Stimulated activated CD4-positive, alpha-beta T cell treated with anti-CD3 and anti-CD28 coated beads, TNF-alpha, amount 100 ng/mL, for 4 hours (primary cell): ENCODE measurements at places on chromosomes 1 and 21.

- DNase-seq = no peak
Measured at GRCh38 chr1:214234635-214235025, 46.3 kb upstream of the SMYD2 start.

GRCh38 chr1:51253691-51254090, 17.6 kb downstream of the RNF11 start:
- no peak for DNase-seq

DNA sequence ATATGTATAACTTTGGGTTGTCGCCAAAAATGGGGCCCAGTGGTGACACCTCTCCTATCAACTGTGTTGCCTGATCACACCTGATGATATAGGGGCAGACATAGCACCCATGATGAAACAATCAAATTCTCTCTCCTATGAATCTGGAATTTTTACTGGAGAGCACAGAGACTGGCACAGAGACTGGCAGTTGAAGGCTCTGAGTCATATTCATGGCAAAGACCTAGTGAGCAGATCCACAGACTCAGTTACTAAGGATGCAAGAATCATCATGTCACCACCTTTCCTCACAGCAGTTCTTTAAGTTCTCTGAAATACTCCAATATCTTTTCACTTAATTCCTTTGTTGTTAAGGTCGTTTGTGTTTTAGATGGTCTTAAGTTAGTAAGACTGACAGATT, 60.0 kb downstream of the APCS start:
- no peak for DNase-seq

DNA sequence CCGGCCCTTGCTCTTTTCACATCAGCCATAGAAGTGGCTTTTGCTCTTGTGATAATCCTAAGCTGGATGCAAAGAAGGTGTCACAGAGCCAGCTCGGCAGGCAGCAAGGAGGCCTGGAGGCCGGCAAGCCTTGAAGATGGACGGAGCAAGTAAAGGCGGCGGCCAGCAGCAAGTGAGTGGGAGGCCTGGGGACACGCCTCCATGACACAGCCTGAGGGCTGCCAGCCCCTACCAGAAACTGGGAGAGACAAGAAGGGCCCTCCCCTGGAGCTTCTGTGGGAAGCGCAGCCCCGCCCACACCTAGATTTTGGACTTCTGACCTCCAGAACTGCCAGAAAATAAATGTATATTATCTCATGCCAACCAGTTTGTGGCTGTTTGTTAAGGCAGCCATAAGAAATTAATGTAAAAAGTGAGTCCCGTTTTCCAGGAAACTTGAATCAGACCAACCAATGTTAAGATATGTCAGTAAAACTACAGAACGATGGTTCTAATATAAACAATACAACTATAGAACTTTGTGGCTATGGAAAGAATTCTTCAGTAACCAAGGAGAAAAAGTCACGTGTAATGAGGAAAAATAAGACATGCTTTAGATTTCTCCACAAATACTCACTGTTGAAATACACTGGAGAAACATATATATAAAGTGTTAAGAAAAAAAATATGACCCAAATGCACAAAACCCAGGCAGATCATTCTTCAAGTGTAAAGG, 49.9 kb downstream of the BACE2 start:
- no peak for DNase-seq

GRCh38 chr1:29974316-29974724, 738.0 kb downstream of the PTPRU start:
- DNase-seq = no peak

DNA sequence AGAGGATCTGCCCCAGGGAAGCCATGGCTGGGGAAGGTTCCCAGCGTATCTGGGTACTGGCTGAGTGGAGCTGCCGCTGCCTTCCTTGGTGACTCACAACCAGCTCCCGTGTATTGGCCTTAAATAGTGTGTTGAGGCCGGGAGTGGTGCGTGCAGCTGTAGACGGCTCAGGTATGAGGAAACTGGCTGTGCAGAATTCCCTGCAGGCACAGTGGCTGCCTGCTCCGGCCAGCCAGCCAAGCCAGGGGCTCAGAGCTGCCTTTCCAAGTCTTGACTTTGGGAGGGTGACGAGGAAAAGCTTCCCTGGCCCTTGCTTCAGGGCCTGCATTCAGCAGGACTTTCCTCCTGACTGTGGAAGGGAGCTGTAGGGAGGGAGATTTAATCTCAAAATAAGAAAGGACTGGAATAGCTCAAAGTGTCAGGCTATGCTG, at the start of gene VTCN1:
TSS of gene VTCN1 (minus strand) at position 97 of the 431 bp plus-strand sequence. CDS start at position 25, 72 bp downstream.
- no peak for DNase-seq

- no peak for DNase-seq
Measured at GRCh38 chr1:206685769-206686477, 1.2 kb downstream of the MAPKAPK2 start.

- DNase-seq = no peak
Measured at GRCh38 chr1:210692796-210693195, 364.1 kb downstream of the HHAT start.

GRCh38 chr1:201229095-201229494, 38.5 kb downstream of the IGFN1 start:
- no peak for DNase-seq

DNA sequence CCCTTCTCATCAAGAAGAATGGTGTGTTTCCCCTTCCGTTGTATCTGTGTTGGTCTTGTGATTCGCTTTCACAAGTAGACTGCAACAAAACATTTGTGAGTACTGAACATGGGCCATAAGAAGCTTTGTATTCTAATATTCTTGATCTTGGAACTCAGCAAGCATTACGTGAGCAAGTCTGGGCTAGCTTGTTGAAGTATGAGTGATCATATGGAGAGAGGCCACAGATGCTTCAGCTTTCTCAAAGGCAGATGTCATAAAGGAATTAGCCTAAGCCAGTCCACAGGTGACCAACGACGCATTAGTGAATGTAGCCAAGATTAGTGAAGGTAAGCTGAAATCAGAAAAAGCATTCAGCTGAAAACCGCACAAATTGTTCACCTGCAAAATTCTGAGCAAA, 609.6 kb upstream of the NEGR1 start:
- no peak for DNase-seq

DNA sequence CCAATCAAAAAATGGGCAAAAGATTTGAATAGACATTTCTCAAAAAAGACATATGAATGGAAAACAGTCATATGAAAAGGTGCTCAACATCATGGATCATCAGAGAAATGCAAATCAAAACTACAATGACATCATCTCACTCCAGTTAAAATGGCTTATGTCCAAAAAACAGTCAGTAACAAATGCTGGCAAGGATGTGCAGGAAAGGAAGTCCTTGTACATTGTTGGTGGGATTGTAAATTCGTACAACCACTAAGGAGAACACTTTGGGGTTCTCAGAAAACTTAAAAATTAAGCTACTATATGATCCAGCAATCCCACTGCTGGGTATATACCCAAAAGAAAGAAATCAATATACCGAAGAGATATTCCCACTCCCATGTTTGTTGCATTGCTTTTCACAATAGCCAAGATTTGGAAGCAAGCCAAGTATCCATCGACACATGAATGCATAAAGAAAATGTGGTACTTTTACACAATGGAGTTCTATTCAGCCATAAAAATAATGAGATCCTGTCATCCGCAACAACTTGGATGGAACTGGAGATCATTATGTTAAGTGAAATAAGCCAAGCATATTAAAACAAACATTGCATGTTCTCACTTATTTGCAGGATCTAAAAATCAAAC, 17.9 kb downstream of the GBP5 start:
- DNase-seq = no peak

GRCh38 chr1:207838156-207839082, 72.5 kb downstream of the CD34 start:
- no peak for DNase-seq

DNA sequence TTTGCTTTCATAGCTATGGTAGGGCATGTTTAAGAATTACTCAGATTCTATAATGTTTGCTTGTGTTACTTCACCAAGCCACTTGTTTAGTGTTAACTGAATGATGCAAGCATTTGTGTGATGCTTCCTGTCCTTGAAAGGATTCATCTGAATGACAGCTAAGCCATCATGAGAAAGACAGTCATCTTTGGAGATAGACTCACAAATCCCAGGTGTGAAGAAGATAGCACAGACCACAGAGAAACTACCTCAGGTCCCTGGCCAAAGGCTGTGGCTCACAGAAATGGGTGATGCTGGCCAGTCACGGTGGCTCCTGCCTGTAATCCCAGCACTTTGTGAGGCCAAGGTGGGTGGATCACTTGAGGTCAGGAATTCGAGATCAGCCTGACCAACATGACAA, 321.4 kb downstream of the DPYD start:
- no peak for DNase-seq

- DNase-seq = no peak
Measured at GRCh38 chr1:118338936-118339335, 153.9 kb upstream of the SPAG17 start.

DNA sequence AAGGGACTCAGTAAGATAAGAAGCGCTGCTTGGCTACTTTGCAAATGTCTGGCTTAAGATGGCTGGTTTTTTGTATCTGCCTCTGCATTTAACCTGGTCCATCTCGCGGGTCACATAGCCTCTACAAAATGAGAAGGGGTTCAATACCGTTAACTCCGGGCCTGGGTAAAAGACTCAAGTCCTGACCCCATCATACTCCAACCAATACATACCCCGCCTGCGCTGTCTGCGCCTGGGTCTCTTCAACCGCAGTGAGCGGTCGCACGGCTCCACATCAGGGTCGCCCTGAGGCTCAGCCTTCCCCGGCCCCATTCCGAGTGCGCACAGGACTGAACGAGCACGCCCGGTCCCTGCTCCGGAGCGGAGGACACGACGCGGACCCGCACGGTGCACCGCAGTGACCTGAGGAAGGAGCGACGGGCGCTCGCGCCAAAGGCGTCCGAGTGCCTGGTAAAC, 558 bp upstream of the PGD start:
- no peak for DNase-seq

DNA sequence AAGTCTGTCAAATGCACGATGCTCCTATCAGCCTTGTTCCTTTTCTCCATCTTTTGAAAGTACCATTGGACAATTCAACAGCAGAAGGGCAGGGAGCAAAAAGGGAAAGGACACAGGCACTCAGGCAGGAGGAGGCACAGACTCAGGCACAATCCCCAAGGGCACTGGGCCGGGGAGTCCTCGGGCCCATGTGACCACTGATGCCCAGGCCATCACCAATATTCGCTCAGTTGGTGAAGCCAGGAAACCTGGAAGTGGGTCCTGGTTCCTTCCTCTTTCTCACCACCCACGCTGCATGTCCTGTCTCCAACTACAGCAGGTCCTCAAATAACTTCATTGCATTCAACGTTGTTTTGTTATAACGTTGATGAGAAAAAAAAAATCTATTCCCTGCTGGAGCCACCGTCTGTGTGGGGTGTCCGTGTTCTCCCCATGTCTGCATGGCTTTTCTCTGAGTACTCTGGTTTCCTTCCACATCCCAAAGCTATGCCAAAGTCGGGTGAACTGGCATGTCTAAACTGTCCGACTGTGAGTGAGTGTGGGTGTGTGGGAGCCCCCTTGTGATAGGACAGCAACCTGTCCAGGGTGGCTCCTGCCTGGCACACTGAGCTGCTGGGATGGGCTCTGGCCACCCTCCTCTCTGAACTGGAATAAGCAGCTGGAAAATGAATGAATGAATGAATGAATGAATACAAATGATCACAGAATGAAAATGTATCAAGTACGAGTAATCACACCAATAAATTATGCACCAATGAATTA, 12.5 kb downstream of the NID1 start:
- DNase-seq = no peak

DNA sequence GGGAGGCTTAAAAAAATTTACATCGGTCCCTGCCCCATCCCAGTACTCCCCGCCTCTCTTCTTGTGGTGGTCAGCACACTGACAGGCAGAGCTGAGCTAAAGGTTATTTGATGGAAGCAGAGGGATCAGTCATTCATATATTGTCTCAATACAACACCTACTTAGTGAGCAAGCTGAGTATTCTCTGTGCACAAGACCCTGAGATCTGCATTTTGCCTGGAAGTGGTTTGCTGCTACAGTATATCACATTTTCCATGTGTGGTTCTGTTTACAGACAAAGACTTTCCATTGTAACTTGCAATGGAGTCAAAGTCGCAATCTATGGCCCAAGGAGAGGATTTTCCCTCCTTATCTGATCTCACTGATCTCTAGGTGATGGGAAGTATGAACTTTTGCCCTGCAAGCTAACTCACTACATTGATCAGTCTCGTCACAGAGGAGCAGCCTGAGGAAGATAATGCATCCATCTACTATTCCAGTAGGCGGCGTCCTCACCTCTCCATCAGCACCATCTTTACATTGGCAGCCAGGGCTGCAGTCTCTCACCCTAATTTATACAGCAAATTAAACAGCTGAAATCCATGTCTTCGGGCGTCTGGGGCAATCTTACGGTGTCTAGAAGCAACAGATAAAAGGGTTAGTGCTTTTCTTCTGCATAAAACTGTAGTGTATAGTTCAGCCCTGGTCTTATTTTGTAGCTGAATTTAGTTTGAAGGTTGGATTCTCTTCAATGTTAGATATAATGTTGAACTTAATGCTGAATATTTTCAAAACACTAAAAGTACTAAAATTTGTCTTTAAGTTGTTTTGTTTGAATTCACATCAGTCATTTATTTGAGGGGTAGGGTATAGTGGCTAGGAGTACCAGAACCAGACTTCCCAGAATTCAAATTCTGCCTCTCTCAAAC, 3.2 kb upstream of the TRAF5 start:
- peak; percentile 32 for DNase-seq

DNA sequence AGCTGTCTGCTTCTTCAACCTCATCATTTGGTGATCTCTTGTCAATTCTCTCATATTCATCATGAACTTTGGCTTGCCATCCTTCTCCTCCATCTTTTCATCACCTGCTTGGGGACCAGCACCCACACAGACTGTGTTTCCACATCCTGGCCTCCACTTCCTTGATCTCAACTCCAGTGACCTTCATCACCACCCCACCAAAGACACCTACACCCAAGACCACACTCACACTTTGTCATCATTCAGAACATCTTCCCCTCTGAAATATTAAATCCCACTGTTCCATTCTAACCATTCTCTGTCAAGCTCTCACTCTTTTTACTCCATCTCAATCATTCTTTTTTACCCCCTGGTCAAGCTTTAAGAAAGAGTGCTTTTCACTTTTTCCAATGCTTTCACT, 115.5 kb upstream of the VAV3 start:
- no peak for DNase-seq

DNA sequence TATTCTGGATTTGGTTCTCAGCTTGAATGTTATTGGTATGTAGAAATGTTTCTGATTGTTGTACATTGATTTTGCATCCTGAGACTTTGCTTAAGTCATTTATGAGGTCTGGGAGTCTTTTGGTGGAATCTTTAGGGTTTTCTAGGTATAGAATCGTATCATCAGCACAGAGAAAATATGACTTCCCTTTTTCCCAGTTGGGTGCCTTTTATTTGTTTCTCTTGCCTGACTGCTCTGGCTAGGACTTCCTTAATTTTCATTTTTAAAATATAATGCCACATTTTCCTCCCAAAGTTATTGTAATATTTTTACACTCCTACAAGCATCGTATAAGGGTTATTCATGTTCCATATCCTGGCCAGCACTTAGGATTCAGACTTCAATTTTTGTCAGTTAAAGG, 111.1 kb downstream of the FNBP1L start:
- DNase-seq = no peak

DNA sequence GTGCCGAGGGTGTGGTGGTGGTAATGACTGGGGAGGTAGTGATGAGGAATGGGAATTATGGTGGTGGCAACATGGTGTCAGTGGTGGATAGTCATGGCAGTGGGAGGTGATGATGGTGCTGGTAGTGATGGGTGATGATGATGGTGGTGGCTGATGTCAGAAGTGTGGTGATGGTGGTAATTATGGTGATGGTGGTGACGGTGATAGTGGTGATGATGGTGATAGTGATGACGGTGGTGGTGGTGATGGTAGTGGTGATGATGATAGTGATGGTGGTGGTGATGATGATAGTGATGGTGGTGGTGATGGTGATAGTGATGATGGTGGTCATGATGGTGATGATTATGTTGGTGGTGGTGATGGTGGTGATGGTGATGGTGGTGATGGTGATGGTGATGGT, 162.8 kb downstream of the NPHP4 start:
- no peak for DNase-seq
